H1 (cell line): ENCODE measurements at places on chromosomes 16 and 17. TPM values are rescaled to one million over a fixed set of nuclear protein-coding genes. Genes with fewer than 3 reads are reported as not detected.
A peak's percentile ranks its signal among the peaks of the same experiment; 100 is the strongest.

GRCh38 chr17:40430272-40431230, 12.7 kb upstream of the IGFBP4 start:
- no peak for DNase-seq
- no peaks in the 10 kb centered on the region for H3K36me3 ChIP-seq
- H3K4me3 ChIP-seq, result no peak overlapping the region
- peaks cover 6% of the 10 kb centered on the region for H3K4me1 ChIP-seq
- no peak overlapping the region for H3K27ac ChIP-seq

GRCh38 chr16:23842137-23842600, 6.4 kb downstream of the PRKCB start:
- peaks cover 4% of the 10 kb centered on the region; the same call in 1 of the 2 replicates for H3K4me1 ChIP-seq
- H3K27ac ChIP-seq, result no peak overlapping the region
- H3K27me3 ChIP-seq, result peaks cover 10% of the 10 kb centered on the region
- no peak overlapping the region for H3K4me3 ChIP-seq

GRCh38 chr16:27973678-27974077, 89.8 kb downstream of the GSG1L start:
- no peaks in the 10 kb centered on the region for H3K4me1 ChIP-seq
- no peak for DNase-seq
- no peaks in the 10 kb centered on the region for H3K27me3 ChIP-seq
- no peak overlapping the region for H3K4me3 ChIP-seq
- H3K36me3 ChIP-seq, result no peaks in the 10 kb centered on the region

DNA sequence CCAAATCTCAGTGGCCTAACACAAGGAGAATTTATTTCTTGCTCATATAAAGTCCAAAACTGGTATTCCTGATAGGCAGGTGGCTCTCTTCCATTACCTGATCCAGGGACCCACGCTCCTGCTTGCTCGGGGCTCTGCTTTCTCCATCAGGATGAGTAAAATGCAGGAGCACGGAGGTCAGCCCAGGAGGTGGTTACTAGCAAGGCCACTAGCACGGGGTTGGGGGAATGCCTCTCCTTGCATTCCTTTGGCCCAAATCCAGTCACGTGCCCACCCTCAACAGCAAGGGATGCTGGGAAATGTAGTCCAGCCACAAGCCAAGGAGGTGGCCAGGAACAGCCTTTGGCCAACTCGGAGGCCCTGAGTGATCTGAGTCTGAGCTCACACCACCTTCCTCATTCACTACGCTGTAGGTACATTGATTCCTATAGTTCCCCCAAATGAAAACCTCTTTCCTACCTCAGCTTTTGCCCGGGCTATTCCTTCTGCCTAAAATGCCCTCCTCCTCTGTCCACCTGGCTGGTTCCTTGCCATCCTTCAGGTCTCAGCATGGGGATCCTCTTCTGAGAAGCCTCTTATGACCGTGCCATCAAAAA, 38.3 kb upstream of the HAPSTR1 start:
- DNase-seq, result peak; percentile 91
- H3K4me3 ChIP-seq, result peak overlapping the region; percentile 24; the same call in 1 of the 2 replicates
- peaks cover 3% of the 10 kb centered on the region for H3K4me1 ChIP-seq

DNA sequence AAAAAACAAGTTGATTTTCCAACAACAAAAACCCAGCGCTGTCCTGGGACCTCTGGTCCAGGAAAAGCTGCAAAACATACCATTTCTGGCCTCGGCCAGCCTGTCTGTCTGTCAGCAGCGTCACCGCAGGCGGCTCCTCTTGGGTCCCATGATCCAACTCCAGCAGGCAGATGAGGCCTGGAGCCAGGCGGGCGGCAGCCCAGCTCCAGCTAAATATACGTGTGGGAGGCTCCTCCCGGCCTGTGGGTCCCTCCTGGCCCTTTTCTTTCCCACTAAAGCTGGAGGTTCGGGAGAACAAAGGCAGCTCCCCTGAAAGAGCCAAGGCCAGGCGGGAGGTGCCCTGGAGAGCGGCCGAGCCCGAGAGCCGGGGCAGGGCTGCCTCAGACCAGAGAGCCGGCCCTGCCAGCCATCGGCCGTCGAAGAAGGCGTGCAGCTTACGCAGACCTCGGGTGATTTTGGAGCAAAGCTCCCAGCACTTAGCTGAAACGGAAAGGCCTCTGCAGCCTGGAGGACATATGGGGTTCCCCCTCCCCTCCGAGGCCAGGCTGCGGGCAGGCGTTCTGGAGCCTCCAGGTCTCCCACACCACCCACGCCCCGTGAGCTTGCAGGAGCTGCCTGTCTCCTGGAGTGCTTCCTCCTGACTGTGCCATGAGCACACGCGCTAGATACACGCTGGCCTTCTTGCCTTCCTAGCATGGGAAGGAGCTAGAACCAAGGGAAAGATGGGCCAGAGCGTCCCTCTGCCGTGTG, 19.9 kb upstream of the JPH3 start:
- H3K36me3 ChIP-seq, result no peaks in the 10 kb centered on the region
- DNase-seq, result no peak
- H3K27ac ChIP-seq, result no peak overlapping the region
- H3K4me3 ChIP-seq, result no peak overlapping the region
- no peaks in the 10 kb centered on the region for H3K27me3 ChIP-seq

DNA sequence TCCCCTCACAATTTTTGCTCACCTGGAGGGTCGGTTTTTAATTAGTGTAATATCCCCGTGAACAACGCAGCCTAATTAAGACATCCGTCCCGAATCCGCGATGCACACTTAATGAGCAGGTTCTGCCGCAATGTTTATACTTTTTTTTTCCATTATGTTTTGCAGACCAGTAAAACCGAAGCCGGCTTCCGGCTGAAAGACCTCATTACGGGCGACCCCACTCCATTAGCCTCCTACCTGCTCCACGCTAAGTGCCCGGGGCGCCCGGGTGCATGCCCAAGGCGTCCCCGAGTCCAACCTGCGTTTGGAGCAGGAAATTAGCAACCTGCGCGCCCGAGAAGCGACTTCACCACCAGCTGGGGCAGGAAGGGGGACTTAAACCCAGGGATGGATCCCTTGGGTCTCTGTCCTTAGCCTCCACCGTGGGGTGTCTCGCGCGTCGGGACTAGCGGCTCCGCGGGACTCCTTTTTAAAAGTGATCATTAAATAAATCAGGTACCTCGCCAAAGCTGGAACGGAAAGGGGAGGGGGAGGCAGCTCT, 1.7 kb downstream of the RBFOX3 start:
- peak overlapping the region; percentile 60 for H3K4me3 ChIP-seq
- H3K27me3 ChIP-seq, result peaks cover 56% of the 10 kb centered on the region
- no peaks in the 10 kb centered on the region for H3K36me3 ChIP-seq
- DNase-seq, result no peak
- H3K27ac ChIP-seq, result no peak overlapping the region

DNA sequence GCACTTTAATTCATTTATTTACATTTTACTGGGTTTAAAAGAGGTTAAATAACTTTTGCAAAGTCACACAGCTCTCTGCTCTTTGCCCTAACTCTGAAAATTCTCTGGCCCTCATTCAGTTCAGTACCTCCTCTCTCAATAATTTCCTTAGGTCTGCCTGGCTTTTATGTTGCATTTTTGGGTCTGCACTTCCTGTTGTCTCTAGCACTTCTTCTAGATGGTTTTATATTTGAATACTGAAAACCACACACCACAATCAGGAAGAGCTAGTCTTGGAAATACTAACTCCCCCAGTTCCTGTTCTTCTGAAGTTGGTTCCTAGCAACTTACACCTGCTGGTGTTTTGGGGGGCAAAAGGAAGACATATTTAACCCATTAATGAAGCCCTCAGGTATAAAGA, 577.9 kb downstream of the HS3ST4 start:
- no peak overlapping the region for H3K4me3 ChIP-seq
- DNase-seq, result no peak
- no peaks in the 10 kb centered on the region for H3K36me3 ChIP-seq
- H3K4me1 ChIP-seq, result no peaks in the 10 kb centered on the region

GRCh38 chr17:3009411-3009920, 53.9 kb downstream of the OR1D5 start:
- DNase-seq, result no peak
- H3K4me1 ChIP-seq, result no peaks in the 10 kb centered on the region
- H3K27me3 ChIP-seq, result no peaks in the 10 kb centered on the region
- peaks cover 5% of the 10 kb centered on the region; the same call in 1 of the 2 replicates for H3K36me3 ChIP-seq
- no peak overlapping the region for H3K4me3 ChIP-seq

GRCh38 chr17:62801553-62802114, 6.5 kb downstream of the MARCHF10 start:
- no peaks in the 10 kb centered on the region for H3K27me3 ChIP-seq
- no peaks in the 10 kb centered on the region for H3K36me3 ChIP-seq
- no peak overlapping the region for H3K4me3 ChIP-seq
- no peaks in the 10 kb centered on the region for H3K4me1 ChIP-seq
- no peak for DNase-seq
- H3K27ac ChIP-seq, result no peak overlapping the region

DNA sequence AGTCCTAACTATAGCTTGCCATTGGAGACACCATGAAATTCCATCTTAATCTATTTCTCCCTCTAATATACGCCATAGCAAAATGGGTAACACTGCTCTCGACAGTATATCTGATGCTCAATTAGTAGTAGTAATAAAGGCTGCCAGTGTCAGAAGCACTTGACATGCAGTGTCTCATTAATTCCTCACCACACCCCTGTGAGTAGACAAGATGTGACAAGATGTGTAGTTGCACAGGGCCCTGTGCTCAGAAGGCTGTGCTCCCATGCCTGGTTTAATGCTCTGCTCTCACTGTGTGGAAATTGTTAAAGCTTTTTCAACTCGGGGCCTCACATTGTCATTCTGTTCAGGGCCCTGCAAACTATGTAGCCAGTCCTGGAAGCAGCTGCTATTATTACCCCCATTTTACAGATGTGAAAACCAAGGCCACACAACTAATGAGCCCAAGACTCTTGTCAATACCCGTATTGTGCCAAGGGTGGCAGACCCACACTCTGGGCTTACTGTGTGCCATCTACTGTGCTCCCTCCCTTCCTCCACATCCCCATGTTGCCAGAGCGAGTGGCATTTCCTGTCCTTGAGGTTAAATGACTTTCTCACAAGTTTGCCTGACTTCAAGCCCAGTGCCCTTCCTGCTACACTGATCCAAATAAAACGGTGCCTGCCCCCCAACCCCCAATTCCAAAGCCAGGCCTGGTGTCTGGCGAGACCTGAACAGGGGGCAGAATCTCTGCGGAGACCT, 287.3 kb upstream of the CCL2 start:
- DNase-seq, result no peak
- H3K27ac ChIP-seq, result no peak overlapping the region
- no peaks in the 10 kb centered on the region for H3K36me3 ChIP-seq
- no peak overlapping the region for H3K4me3 ChIP-seq

DNA sequence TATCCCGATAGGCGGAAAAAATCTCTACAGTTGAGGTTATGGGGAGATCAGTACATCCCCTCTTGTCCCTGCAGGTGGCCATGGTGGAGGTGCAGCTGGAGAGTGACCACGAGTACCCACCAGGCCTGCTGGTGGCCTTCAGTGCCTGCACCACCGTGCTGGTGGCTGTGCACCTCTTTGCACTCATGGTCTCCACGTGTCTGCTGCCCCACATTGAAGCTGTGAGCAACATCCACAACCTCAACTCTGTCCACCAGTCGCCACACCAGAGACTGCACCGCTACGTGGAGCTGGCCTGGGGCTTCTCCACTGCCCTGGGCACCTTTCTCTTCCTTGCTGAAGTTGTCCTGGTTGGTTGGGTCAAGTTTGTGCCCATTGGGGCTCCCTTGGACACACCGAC, 4.2 kb downstream of the ORAI3 start:
- H3K4me3 ChIP-seq, result no peak overlapping the region
- no peaks in the 10 kb centered on the region for H3K27me3 ChIP-seq
- H3K27ac ChIP-seq, result no peak overlapping the region
- H3K4me1 ChIP-seq, result no peaks in the 10 kb centered on the region
- DNase-seq, result no peak

DNA sequence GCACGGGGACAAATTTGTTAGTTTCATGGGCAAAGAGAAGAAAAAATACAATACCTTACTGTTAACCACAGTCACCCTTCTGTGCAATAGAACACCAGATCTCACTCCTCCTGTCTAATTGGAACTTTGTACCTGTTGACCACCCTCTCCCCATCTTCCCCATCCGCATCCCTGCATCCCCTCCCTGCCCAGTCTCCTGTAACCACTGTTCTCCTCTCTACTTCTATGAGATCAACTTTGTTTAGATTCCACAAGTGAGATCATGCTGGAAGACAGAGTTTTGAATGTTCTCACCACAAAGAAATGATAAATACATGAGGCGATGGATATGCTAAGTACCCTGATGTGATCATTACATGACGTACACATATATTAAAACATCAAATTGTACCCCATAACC, 47.7 kb downstream of the CLEC16A start:
- no peak overlapping the region for H3K4me3 ChIP-seq
- no peaks in the 10 kb centered on the region for H3K36me3 ChIP-seq
- no peak for DNase-seq
- no peak overlapping the region for H3K27ac ChIP-seq

GRCh38 chr17:72935984-72936383, 156.5 kb downstream of the SLC39A11 start:
- no peak overlapping the region for H3K27ac ChIP-seq
- H3K4me3 ChIP-seq, result no peak overlapping the region
- H3K27me3 ChIP-seq, result no peaks in the 10 kb centered on the region
- no peaks in the 10 kb centered on the region for H3K4me1 ChIP-seq
- DNase-seq, result no peak

GRCh38 chr17:41683441-41684007, 5.2 kb upstream of the EIF1 start:
- peaks cover 12% of the 10 kb centered on the region for H3K4me1 ChIP-seq
- H3K4me3 ChIP-seq, result no peak overlapping the region
- H3K27ac ChIP-seq, result no peak overlapping the region
- no peak for DNase-seq
- H3K27me3 ChIP-seq, result no peaks in the 10 kb centered on the region
- H3K36me3 ChIP-seq, result no peaks in the 10 kb centered on the region

GRCh38 chr17:80499560-80499959, 23.2 kb upstream of the NPTX1 start:
- no peak overlapping the region for H3K27ac ChIP-seq
- no peak for DNase-seq
- H3K4me1 ChIP-seq, result no peaks in the 10 kb centered on the region
- no peaks in the 10 kb centered on the region for H3K36me3 ChIP-seq
- H3K27me3 ChIP-seq, result no peaks in the 10 kb centered on the region
- no peak overlapping the region for H3K4me3 ChIP-seq

DNA sequence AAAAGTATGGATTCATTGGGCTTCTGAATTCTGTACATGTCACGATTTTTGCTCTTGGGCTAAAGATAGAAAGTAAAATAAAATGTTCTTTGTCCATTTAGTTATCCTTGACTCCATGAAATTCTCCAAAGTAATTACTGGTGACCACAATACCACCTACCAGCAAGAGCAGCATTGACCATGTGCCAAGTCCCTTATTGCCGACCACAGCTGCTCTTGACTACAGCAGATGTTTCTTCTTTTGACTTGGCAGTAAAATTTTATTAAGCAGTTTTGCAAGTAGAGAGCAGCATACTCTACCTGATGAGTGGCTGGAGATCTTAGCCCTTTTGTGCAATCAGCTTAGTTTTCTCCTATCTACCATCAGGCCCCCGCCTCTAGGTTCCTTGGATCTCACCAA, 152.2 kb upstream of the TBX2 start:
- H3K27ac ChIP-seq, result no peak overlapping the region
- no peak for DNase-seq
- H3K4me3 ChIP-seq, result no peak overlapping the region
- H3K36me3 ChIP-seq, result no peaks in the 10 kb centered on the region

The TMIGD1 gene
- total RNA-seq, result not detected in 2 replicates

The MMP28 gene
- not detected in 2 replicates for total RNA-seq

The KCNJ18 gene
- total RNA-seq, result not detected in 2 replicates

The TBC1D3G gene
- total RNA-seq, result not detected in 2 replicates

The MT1G gene
- total RNA-seq, result 17.7 and 19.7 TPM in 2 replicates

The PPY gene
- not detected in 2 replicates for total RNA-seq

The BEAN1 gene
- total RNA-seq, result not detected in 2 replicates

The EVI2A gene
- total RNA-seq, result not detected in 2 replicates

The NPIPA5 gene
- 0.61 and 1.0 TPM in 2 replicates for total RNA-seq

The KRT33A gene
- not detected in 2 replicates for total RNA-seq

The TMC7 gene
- 2.6 and 3.4 TPM in 2 replicates for total RNA-seq

The EPOP gene
- total RNA-seq, result 3.3 and 4.0 TPM in 2 replicates

The STH gene
- not detected in 2 replicates for total RNA-seq
